ENCODE measurements at places on chromosomes 5 and 9.

- DNase-seq: no peak
These were observed 73.4 kb downstream of the PHF2 start for GRCh38 chr9:93649610-93650261.

DNA sequence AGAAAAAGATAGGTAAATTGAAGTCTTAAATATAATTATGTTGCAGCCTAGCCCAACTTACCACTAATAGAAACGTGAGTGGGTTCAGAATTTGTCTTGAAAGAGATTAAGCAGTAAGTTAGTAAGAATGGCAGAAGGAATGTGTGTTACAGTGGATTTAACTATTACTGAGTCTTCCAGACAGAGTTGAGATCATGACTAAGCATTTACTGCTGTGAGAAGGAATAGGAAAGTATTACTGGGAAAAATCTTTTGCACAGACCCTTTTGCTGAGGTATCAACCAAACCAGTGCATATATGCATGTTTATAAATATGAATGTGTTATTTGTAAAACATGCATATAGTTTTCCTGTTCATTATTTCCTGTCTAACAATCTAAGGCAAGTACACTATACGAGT, 112.8 kb upstream of the EFNA5 start:
- no peak for DNase-seq

- DNase-seq: no peak
These were observed 401.5 kb downstream of the EFNA5 start for GRCh38 chr5:107269256-107269655.

DNA sequence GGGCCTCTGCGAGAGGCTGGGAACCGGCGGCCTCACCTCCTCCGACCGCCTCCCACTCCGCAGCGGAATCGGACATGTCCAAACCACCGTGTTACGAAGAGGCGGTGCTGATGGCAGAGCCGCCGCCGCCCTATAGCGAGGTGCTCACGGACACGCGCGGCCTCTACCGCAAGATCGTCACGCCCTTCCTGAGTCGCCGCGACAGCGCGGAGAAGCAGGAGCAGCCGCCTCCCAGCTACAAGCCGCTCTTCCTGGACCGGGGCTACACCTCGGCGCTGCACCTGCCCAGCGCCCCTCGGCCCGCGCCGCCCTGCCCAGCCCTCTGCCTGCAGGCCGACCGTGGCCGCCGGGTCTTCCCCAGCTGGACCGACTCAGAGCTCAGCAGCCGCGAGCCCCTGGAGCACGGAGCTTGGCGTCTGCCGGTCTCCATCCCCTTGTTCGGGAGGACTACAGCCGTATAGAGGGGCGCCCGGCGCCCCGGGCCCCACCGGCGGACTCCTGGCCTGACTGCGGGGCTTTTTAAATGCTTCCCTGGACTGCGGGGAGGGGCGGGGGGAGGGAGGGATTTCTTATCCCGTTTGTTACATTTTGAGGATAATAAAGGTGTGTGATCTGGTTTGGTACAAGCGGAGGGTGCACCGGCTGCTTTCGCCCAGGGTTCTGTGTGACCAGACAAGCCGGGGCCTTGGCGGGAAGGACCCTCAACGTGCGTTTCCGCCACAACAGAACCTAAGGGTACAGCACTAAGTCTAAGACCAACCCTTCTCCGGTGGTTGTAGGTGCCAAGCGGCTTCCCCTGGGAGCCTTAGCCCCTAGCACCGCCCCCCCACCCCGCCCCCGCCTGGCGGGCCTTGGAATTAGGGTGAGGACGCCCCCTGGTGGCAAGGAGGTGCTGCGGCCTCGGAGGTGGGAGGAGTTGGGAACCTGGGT, 9.3 kb downstream of the PRR7 start:
- DNase-seq: peak; percentile 45

DNA sequence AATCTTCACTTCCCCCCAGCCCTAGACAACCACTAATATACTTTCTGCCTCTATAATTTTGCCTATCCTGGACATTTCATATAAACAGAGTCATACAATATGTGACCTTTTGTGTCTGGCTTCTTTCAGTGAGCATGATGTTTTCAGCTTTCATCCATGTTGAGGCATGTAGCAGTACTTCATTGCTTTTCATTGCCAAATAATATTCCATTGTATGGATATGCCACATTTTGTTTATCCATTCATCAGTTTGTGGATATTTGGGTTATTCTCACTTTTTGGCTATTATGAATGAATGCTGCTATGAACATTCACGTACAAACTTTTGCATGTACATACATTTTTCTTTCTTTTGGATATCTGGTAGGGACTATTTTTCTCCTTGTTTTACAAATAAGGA, 49.0 kb downstream of the WWC1 start:
- no peak for DNase-seq

DNA sequence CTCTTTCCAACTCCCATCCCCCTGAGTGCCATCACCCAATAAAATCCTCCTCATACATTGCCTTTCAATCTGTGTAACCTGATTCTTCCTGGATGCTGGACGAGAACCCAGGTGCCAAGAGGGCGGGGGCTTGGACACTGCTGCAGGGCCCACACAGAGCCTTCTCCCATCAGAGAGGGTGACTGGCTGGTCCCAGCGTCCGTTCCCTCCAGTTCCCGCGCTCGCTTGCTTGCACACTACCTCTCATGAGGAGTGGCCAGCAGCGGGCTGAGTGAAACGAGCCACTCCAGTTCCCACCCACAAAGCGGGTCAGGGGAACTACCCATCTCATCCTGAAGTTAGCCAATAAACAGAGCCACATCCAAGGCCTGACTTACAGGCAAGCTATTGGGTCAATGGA, 602.6 kb upstream of the ADAMTS16 start:
- no peak for DNase-seq

GRCh38 chr5:61098251-61098995, 63.8 kb downstream of the SMIM15 start:
- DNase-seq: no peak

DNA sequence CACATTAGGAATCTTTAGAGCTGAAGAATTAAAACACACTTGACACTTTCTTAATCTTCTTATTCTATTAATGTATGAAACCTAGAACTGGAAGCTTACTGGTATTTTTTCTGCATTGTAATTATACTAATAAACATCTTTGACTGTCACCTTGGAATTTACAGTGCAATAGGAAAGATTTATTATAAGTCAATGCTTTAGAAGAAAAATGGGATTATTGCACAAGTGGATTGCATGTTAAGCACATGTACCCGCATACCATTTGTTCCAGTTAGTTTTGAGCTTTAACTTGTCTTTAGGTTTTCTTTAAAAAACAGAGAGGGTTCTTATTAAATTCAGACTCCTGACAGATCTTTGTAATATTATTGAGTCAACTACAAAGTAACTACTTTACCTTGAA, 278.5 kb downstream of the CCDC171 start:
- no peak for DNase-seq

DNA sequence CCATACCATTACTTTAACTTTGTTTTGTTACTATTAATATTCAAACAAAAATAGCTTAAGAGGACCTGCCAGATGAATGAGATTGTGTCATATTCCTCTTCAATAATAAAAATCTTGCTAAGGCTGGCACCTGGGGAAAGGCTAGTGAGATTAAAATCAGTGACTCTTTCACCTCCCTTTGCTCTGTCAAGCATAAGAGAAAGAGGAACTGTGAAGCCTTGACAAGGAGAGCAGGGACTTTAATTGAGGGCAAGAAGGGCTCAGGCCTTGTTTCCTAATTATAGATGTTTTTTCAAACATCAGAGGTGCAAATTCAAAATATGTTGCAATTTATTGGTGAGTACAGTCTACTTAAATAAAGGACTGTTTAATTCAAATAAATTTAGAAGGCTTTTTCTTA, 91.7 kb downstream of the SPATA31D1 start:
- DNase-seq: no peak

DNA sequence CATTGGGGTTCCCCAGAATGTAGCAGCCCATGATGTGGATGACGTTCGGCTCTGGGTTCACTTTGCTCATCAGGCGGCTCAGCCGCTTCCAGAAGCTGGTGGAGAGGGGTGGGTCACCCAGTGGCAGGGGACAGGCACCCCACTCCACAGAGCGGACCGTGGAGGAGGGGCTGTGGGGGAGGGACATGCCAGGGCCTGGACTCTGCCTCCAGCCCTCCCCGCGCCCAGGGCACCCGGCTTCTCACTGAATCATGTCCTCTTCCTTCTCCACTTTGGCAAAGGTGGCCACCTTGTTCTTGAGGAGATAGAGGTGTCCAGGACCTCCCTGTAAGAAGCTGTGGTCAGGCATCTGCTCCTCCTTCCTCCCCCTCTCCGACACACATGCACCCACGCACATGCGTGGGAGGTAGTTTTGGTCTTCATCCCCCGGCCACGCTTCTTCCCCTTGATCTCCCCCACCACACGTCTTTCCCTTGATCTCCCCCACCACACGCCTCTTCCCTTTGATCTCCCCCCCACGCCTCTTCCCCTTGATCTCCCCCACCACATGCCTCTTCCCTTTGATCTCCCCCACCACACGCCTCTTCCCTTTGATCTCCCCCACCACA, 8.9 kb upstream of the ENTPD8 start:
- no peak for DNase-seq

DNA sequence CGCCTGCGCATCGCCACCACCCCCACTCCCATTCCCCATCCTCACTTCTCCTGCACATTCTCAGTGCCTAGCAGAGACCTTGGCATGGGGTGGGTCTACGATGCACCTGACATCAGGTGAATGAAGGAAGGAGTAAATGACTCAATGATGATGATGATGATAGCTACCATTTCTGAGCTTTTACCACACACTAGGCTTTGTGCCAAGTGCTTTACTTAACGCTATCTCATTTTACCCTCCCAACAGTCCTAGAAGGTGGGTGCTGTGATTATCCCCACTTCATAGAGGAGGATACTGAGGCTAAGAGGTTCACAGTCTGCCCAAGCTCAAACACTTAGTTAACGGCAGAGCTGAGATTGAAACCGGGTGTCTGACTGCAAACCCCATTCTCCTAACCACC, 27.1 kb downstream of the CAMK2A start:
- DNase-seq: no peak

GRCh38 chr9:99595796-99596195, 225.9 kb upstream of the NR4A3 start:
- DNase-seq: no peak

GRCh38 chr5:169421677-169422076, 120.7 kb upstream of the SLIT3 start:
- DNase-seq: no peak

GRCh38 chr5:137699336-137700281, 36.3 kb downstream of the KLHL3 start:
- no peak for DNase-seq
